Progenitor cell of endocrine pancreas (in vitro differentiated cells): ENCODE measurements at places on chromosomes 3 and 15. TPM values are rescaled to one million over a fixed set of nuclear protein-coding genes. Genes with fewer than 3 reads are reported as not detected.

IL16 gene
- 0.16 and 0.38 TPM in 2 replicates for total RNA-seq

CADPS gene
- total RNA-seq: 145 and 149 TPM in 2 replicates

- H3K36me3 ChIP-seq: peaks cover 12% of the 10 kb centered on the region
- H3K4me1 ChIP-seq: peaks cover 3% of the 10 kb centered on the region
Measured at GRCh38 chr3:17605032-17605431, 137.4 kb downstream of the TBC1D5 start.

- peaks cover 15% of the 10 kb centered on the region for H3K4me1 ChIP-seq
- H3K27me3 ChIP-seq: no peaks in the 10 kb centered on the region
- H3K36me3 ChIP-seq: peaks cover 2% of the 10 kb centered on the region
- no peak overlapping the region for H3K4me3 ChIP-seq
Measured at GRCh38 chr3:161914703-161915417, 418.3 kb downstream of the OTOL1 start.

REC114 gene
- total RNA-seq: not detected in 2 replicates

- no peaks in the 10 kb centered on the region for H3K36me3 ChIP-seq
- no peak for DNase-seq
- no peaks in the 10 kb centered on the region for H3K27me3 ChIP-seq
- H3K4me1 ChIP-seq: peaks cover 30% of the 10 kb centered on the region
Measured at GRCh38 chr3:192818126-192818525, 90.8 kb upstream of the FGF12 start.

GRCh38 chr3:124292329-124292728 is 300.4 kb upstream of the ROPN1 start:
- DNase-seq: no peak
- no peak overlapping the region for H3K4me3 ChIP-seq
- peaks cover 2% of the 10 kb centered on the region for H3K36me3 ChIP-seq
- no peak overlapping the region for H3K27ac ChIP-seq
- H3K27me3 ChIP-seq: no peaks in the 10 kb centered on the region

A4GNT gene
- 3.1 and 3.4 TPM in 2 replicates for total RNA-seq

STAC gene
- 1.2 and 1.6 TPM in 2 replicates for total RNA-seq

GRCh38 chr15:81945014-81945615 is 100.7 kb downstream of the MEX3B start:
- DNase-seq: no peak
- H3K36me3 ChIP-seq: peaks cover 10% of the 10 kb centered on the region
- no peak overlapping the region for H3K27ac ChIP-seq
- no peaks in the 10 kb centered on the region for H3K27me3 ChIP-seq
- peaks cover 13% of the 10 kb centered on the region for H3K4me1 ChIP-seq
- no peak overlapping the region for H3K4me3 ChIP-seq

ZNF654 gene
- total RNA-seq: 8.0 and 9.9 TPM in 2 replicates

GRCh38 chr3:144031938-144032337 is 60.3 kb downstream of the DIPK2A start:
- no peaks in the 10 kb centered on the region for H3K4me1 ChIP-seq
- H3K27ac ChIP-seq: no peak overlapping the region
- no peak for DNase-seq
- no peaks in the 10 kb centered on the region for H3K27me3 ChIP-seq
- no peak overlapping the region for H3K4me3 ChIP-seq

DNA sequence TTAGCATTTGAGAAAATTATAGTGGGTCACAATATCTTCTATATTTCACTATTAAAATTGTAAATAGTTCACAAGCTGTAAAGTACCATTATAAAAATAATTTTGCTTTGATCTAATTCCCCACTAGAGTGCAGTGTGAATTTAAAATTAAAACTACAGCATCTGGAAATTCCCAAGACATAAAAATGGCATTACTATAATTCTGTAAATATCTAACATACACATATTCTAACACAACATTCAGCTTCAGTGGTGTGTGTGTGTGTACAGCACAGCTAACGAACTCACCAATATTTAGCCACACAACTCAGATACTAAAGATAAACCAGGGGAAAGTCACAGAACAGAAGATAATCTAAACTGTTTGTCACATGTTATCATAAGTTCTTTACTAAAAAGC is 424.9 kb upstream of the ZNF385D start:
- no peaks in the 10 kb centered on the region for H3K27me3 ChIP-seq
- H3K36me3 ChIP-seq: no peaks in the 10 kb centered on the region
- no peaks in the 10 kb centered on the region for H3K4me1 ChIP-seq
- no peak overlapping the region for H3K4me3 ChIP-seq
- H3K27ac ChIP-seq: no peak overlapping the region

DNA sequence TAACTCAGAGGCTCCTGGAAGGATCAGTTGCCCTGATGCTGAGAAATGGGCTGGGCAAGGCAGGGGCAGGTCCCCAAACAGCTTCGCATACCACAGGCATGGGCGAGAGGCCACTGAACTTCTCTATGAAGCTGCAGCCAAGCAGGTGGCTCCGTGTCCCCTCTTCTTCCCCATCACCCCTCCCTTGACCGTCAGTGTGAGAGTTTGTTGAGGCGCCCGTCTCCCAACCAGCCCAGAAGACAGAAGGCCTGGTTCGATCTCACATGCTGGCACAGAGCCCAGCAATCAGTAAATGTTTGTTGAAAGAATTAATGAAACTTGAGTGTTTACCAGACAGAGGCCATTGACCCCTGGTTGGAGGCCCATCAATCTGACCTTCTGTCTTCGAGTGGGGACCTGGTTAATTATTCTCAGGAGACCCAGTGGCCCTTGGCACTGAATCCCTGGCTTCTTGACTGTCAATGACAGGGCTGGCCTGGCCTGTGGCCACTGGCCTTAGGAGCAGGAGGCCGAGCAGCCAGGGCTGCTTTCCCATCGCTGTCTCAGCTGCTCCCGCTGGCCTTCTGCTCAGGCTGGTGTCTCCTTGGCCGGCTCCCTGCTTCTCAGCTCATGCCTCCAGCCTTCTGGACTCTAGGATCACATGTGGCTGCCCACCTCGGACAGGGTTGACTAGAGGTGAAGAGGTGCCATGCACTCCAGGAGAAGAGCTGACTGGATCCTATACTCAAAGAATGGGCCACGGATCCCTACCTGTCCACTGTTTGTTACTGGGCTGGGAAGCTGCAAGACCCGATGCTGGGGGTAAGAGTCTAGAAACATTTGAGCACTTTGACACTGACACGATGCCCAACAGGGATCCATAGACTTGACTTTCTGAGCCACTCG is 113.4 kb downstream of the ASB7 start:
- H3K4me3 ChIP-seq: no peak overlapping the region
- H3K27ac ChIP-seq: peak overlapping the region; percentile 56
- H3K27me3 ChIP-seq: peaks cover 53% of the 10 kb centered on the region
- no peak for DNase-seq
- peaks cover 35% of the 10 kb centered on the region for H3K4me1 ChIP-seq

GRCh38 chr3:134031348-134031915 is 1.7 kb upstream of the SLCO2A1 start:
- no peak overlapping the region for H3K27ac ChIP-seq
- peaks cover 23% of the 10 kb centered on the region for H3K27me3 ChIP-seq
- peaks cover 24% of the 10 kb centered on the region for H3K4me1 ChIP-seq

DNA sequence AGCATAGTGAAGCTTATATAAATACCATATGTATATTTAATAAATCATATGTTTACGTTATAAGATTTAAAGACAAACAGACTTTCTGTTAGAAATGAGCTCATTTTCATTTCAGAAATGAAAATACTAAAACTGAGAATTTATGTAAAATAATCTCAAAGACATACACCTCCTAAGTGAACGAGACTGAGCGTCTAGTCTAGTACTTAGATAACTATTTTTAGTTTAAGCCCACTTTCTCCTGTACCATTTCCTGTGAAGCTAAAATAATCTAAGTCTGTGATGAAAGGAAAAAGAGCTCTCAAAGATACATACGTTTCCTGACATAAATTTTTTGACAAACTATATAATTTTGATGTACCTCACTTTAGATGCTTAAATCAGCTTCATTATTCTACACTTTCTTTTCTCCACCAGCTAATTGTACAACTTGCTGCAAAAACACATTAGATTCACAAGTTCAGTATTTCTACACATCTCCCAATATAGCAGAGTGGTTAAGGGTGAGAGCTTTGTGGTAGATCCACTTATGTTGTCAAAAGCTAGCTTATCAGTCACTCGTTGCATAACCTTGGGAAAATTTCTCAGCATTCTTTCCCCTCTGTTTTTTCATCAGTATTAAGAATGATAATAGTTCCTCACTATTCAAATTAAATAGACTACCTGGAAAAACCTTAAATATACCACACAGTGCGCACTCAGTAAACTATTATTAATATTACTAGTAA is 703.0 kb downstream of the PLOD2 start:
- no peak overlapping the region for H3K27ac ChIP-seq
- H3K36me3 ChIP-seq: no peaks in the 10 kb centered on the region
- DNase-seq: no peak
- no peak overlapping the region for H3K4me3 ChIP-seq
- H3K27me3 ChIP-seq: no peaks in the 10 kb centered on the region
- no peaks in the 10 kb centered on the region for H3K4me1 ChIP-seq

DNA sequence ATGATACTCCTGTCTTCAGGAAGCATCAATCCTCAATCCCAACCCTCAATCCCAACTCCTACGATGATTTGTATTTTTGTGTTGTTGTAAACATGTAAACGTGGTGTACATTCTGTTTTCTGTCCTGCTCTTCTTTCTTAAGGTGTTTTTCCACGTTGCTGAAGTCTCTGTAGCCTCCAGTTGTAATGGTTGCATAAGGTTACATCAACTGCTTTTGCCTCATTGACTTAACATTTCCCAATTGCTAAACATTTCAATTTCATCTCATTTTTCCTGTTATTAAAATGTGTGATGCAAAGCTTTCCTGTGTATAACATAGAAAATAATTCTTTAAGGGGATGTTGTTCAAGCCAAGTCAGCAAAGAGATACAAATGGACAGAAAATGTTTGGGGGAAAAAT is 33.4 kb downstream of the HRH1 start:
- DNase-seq: no peak
- no peak overlapping the region for H3K27ac ChIP-seq
- no peaks in the 10 kb centered on the region for H3K4me1 ChIP-seq

DNA sequence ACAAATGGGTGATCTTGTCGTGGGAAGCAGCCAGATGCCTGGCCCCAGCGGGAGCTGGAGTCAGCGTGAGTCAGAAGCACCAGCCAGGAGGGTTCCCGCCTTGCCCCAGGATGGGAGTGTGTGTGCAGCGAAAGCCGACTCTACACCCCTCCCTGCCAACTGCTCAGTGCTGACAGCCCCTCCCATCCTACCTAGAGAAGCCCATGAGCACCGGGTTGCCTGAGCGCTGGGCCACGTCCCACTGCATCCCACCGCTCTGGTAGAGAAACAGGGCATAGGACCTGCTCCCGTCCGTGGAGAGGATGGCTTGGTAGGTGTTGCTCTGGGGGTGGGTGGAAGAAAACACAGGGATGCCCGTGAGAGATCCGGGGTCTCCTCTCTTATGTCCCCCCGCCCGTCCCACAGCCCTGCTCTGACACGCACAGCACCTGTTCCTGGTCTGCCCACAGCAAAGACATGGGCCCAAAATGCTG is 42.9 kb downstream of the MUC4 start:
- peaks cover 9% of the 10 kb centered on the region for H3K27me3 ChIP-seq
- H3K36me3 ChIP-seq: no peaks in the 10 kb centered on the region
- no peak overlapping the region for H3K27ac ChIP-seq
- no peaks in the 10 kb centered on the region for H3K4me1 ChIP-seq

- no peak for DNase-seq
- H3K4me1 ChIP-seq: no peaks in the 10 kb centered on the region
- H3K27me3 ChIP-seq: no peaks in the 10 kb centered on the region
- H3K27ac ChIP-seq: no peak overlapping the region
- H3K36me3 ChIP-seq: peaks cover 4% of the 10 kb centered on the region
Measured at GRCh38 chr3:66317750-66318376, 97.1 kb downstream of the SLC25A26 start.

GRCh38 chr15:42395838-42396237 is 36.5 kb downstream of the CAPN3 start:
- peak overlapping the region; percentile 45 for H3K27ac ChIP-seq
- H3K36me3 ChIP-seq: no peaks in the 10 kb centered on the region
- no peak for DNase-seq
- H3K27me3 ChIP-seq: peaks cover 2% of the 10 kb centered on the region

GRCh38 chr3:184748219-184749135 is 36.6 kb upstream of the MAGEF1 start:
- no peak for DNase-seq
- H3K4me1 ChIP-seq: peaks cover 13% of the 10 kb centered on the region
- H3K27me3 ChIP-seq: peaks cover 25% of the 10 kb centered on the region

GPR87 gene
- total RNA-seq: 0.18 TPM in 1 of 2 replicates, not detected in the other

DNA sequence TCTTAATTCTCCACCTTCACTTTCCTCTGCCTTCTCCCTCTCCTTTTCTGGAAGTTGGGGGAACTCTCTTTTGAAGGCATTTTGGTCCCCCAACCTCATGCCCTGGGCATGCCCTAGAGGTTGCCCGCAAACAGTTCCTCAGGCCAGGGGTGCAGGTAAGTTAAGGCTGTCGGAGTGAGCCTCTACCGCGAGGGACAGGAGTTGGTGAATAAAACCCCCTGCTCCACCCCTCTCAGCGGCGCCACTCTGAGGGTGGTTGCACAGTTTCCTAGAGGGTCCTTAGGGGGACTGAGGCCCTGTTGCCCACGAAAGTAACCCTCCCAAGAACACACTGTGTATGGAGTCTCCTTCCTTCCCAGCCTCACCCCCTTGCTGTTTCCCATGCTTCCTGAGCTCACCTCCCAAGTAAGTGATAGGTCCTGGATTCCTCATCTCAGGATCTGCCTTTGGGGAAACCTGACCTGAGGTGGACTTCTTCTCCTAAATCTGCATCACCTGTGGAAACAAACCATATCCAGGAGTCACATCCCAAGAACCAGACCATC is 23.1 kb upstream of the THSD4 start:
- H3K27me3 ChIP-seq: peaks cover 3% of the 10 kb centered on the region
- H3K4me3 ChIP-seq: no peak overlapping the region
- DNase-seq: no peak
- no peak overlapping the region for H3K27ac ChIP-seq
- peaks cover 4% of the 10 kb centered on the region for H3K36me3 ChIP-seq

DNA sequence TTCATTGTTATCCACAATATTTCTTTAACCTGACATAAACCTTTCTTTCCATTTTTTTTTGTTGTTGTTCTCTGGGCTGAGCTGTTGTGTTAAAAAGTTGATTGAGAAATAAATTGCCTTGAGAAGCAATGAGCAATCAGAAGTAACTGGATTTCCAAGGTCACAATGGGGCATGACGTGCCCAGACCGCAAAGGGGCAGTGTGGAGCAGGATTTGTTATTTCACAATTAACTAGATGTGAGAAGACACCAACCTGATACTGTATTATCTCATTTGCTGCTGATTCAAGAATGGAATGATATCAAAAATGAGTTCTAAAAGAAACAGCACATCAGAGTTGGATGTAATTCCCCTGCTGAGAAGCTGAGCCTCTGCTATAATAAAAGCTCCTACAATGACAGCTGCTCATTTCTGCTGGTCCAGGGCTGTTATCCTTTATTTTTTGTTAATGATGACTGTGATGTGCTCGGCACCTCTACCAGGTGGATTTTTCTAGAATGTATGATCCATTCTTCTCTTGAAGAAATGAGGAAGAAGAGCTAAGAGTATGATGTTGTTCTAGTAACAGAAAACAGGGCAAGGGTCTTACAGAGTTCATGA is 28.1 kb downstream of the CPNE4 start:
- H3K36me3 ChIP-seq: no peaks in the 10 kb centered on the region
- no peaks in the 10 kb centered on the region for H3K27me3 ChIP-seq
- no peak for DNase-seq
- H3K4me1 ChIP-seq: no peaks in the 10 kb centered on the region

LEKR1 gene
- 2.4 and 4.1 TPM in 2 replicates for total RNA-seq

GRCh38 chr15:74983725-74984231 is 11.6 kb upstream of the SCAMP5 start:
- peaks cover 36% of the 10 kb centered on the region for H3K27me3 ChIP-seq
- no peak overlapping the region for H3K4me3 ChIP-seq
- no peak for DNase-seq
- no peaks in the 10 kb centered on the region for H3K36me3 ChIP-seq
